ENCODE measurements at places on chromosomes 6 and 20. TPM values are rescaled to one million over a fixed set of nuclear protein-coding genes. Genes with fewer than 3 reads are reported as not detected.

- DNase-seq = peak; percentile 15
Measured at GRCh38 chr20:62020935-62021701, 44.6 kb downstream of the TAF4 start.

ERVFRD-1 gene
- 0.42 TPM for total RNA-seq

EBF4 gene
- total RNA-seq = 5.2 TPM

DNA sequence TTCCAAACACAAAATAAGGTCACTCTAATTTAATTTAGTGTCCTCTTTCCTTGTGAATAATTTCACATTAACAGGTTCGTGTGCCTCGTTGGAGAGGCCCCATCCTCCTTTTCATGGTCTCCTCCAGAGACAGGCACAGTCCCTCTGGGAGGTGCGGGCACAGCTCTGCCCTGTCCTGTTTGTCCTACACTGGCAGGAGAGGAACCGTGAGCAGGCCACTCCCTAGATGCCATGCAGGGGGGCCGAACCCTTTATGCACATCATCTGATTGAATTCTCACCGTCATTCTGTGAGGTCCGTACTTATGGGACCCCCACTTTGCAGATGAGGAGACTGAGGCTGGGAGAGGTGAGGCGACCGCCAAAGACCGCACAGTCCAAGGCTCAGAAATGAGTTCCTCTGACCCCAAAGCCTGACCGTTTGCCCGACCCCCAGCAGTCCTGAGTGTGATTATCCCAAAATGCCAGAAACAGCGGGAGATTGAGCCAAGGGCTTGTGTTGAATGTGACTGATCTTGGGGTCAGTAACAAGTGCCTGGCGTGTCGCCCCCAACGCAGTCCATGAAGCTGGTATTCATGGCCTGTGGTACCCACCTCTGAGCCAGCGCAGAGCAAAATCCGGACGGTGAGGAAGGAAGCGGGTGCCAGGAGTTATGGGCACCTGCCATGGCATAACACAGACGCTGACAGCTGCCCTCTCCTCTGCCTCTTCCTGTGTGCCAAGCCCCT is 43.5 kb downstream of the PMEPA1 start:
- no peak for DNase-seq

DNA sequence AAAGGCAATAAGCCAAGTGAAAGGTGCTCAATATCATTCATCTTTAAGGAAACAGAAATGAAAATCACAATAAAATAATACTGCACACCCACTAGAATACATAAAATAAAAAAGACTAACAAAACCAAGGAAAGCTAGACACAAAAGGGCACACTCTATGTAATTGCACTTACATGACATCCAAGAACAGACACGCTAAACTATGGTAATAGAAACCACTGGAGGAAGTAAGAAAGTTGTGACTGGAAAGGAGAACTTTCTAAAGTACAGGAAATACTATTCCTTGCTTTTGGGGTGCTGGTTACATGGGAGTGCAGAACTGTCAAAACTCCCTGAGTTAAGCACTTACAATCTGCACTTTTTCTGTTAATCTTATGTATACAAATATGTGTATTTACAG is 253.7 kb upstream of the RUNX2 start:
- DNase-seq = no peak

CNPY3 gene
- 50.3 TPM for total RNA-seq

FERMT1 gene
- 0.90 TPM for total RNA-seq

DNA sequence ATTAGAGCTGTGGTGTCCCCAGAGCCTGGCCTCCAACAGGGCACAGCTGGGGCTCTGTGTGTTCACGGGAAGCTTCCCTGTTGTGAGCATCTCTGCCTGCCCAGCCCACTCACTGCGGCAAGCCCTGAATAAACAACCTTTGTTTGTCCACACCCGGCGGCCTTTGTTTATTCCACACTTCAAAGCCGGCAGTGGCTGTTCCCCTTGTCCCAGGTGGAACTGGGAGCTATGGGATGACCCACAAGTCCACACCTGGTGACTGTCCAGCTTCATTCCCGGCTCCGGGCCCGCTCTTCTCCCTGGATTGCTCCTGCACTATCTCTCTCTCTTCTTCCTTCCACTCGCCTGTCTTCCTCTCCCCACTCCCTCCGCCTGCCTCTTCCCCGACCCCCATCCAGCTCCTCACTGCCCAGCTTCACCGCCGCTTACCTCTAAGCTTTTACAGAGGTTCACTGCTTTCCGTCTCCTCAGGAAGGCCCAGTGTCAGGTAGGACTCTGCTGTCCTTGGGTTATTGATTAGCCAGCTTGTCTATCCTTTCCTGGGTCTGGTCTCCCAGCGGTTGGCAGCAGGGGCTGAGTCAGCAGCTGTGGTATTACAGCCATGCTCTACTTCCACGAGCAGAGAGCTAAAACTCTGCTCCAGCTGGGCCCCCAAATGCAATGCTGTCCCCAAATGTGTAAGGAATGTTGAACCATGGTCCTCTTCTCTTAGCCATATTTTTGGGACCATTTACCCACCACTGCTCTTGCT is 17.8 kb downstream of the DACT2 start:
- no peak for DNase-seq

DNA sequence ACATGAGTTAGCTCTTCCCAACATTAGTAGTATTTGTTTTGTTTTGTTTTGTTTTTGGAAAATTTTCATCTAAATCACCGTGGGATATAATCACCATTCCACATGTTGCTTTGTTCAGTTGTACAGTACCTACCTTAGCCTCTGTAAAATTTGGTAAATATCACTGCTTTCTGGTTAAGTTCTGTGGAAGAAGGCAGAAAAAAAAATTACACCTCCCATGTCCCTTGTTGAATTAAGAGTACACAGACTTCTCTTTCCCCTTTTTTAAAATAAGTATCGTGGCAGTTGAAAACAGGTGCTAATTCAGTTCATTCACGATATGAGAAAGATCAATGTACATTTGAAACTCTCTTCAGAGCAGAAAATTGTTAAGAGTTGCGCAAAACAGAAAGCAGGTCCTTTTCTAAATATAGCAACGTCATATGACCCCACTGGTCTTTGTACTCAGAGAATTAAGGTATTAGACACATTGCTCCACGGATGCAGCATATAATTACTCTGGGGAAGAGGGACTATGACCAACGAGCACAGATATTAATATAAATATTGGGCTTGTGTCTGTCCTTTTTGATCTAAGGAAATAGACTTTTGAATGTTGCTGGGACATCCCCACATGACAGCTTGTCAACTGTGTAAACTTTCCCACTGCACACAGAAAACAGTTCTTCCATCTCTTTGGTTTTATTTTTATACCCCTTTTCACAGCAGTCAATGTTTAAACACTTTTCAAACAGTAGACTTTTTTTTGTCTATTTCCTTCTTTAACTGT is 58.6 kb upstream of the ZNF217 start:
- no peak for DNase-seq

HCK gene
- total RNA-seq = 47.4 TPM

- no peak for DNase-seq
Measured at GRCh38 chr6:114312931-114313330, 29.9 kb downstream of the HS3ST5 start.

GRCh38 chr20:45935416-45936046 is 1.0 kb downstream of the PCIF1 start:
- no peak for DNase-seq

GRCh38 chr6:74000666-74001490 is 304.9 kb downstream of the CD109 start:
- DNase-seq = no peak

DNA sequence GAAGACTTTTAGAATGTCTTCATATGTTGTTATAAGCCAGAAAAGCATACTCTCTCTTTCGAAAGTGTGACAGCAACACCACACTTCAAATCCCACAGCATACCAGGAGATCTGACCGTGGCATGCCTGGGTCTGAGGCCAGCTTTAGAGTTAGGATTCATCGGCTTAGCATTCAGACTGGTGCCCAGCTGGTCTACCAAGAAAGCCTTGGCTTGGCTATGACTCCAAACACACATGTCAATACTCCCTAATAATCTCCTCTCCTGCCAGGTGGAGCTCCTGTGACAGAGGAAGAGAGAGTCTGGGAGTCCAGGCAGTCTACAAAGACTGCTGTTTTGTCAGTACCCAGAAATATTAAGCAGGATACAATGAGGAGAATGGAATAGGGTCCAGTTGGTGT is 77.1 kb upstream of the MAN1A1 start:
- no peak for DNase-seq

- DNase-seq = no peak
Measured at GRCh38 chr6:86871681-86872080, 65.6 kb upstream of the HTR1E start.

- DNase-seq = no peak
Measured at GRCh38 chr6:10837009-10837621, 1.2 kb downstream of the MAK start.

IRF4 gene
- 3.3 TPM for total RNA-seq

- DNase-seq = no peak
Measured at GRCh38 chr20:63176427-63177133, 39.4 kb downstream of the YTHDF1 start.

STK4 gene
- 26.0 TPM for total RNA-seq

Measured in tibial nerve (tissue), 4 donors.